ENCODE measurements at places on chromosomes 6 and 20.
A peak's percentile ranks its signal among the peaks of the same experiment; 100 is the strongest.

GRCh38 chr6:100846276-100846675 is 34.9 kb downstream of the ASCC3 start:
- no peak for DNase-seq

- no peak for DNase-seq
These were observed 695.4 kb downstream of the PTPRT start for GRCh38 chr20:42494290-42494689.

- no peak for DNase-seq
These were observed 159.4 kb upstream of the CITED2 start for GRCh38 chr6:139533573-139534471.

- no peak for DNase-seq
These were observed 146.9 kb downstream of the MACROD2 start for GRCh38 chr20:14142171-14142570.

- DNase-seq = no peak
These were observed 598.9 kb downstream of the RFPL4B start for GRCh38 chr6:112946051-112946450.

GRCh38 chr20:14715400-14715799 is 378.0 kb upstream of the FLRT3 start:
- DNase-seq = no peak

- DNase-seq = no peak
These were observed 74.8 kb upstream of the TPD52L1 start for GRCh38 chr6:125078602-125079321.

- no peak for DNase-seq
These were observed 485.8 kb upstream of the CITED2 start for GRCh38 chr6:139860203-139860602.

GRCh38 chr6:4909063-4909706 is 94.7 kb downstream of the RPP40 start:
- DNase-seq = no peak

- DNase-seq = peak; percentile 50
These were observed 47.5 kb downstream of the DSTN start for GRCh38 chr20:17617212-17617867.

DNA sequence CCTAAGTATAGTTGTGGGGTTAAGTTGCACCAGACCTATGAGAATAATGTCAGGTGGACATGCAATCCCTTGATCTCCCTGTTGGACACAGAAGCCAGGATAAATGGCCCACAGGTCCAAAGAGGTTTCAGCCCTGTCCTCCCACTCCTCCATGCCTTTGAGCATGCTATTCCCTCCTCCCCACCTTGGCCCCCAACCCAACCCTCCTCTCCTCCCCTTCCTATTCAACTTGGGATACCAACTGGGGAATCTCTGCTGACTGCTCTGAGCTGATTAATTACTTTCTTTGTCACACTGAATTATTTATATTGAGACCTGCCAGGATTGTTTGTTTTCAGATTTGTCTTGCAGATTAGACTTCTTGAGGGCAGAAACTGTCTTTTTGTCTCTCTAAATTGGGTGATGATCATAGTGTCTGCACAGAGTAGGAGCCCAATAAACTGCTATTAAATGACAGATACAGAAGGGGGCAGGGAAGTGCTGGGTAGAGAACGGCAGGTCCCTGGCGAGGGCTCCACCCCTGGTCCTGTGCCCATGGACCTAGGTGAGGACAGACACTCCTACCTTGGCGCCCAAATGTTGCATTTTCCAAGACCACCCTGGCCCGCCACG is 120.9 kb downstream of the UNC5CL start:
- DNase-seq = no peak

GRCh38 chr6:160733050-160733646 is 31.1 kb downstream of the PLG start:
- no peak for DNase-seq

DNA sequence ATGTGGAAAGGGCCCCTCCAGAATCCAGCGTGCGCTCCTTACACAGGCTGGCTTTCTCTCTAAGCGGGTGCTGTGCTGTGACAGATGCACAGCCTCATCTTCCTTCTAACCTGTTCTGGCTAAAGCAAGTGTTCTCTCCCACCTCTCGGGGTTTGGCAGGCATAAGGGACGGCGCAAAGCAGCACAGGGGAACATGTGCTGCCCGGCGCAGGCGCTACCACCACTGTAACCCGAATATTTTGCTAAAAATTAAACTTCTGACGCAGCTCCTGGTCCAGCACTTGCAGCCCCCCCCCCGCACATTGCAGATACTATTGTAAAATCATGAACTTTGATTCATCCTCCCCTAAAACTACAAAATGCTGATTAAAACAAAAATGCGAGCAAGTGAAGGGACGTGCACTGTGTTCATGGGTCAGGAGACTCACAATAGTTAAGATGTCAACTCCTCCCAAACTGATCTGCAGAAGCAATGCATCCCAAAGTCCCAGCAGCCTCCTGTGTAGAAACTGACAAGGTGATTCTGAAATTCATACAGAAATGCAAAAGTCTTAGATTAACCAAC is 43.0 kb downstream of the TAF4 start:
- DNase-seq = no peak

DNA sequence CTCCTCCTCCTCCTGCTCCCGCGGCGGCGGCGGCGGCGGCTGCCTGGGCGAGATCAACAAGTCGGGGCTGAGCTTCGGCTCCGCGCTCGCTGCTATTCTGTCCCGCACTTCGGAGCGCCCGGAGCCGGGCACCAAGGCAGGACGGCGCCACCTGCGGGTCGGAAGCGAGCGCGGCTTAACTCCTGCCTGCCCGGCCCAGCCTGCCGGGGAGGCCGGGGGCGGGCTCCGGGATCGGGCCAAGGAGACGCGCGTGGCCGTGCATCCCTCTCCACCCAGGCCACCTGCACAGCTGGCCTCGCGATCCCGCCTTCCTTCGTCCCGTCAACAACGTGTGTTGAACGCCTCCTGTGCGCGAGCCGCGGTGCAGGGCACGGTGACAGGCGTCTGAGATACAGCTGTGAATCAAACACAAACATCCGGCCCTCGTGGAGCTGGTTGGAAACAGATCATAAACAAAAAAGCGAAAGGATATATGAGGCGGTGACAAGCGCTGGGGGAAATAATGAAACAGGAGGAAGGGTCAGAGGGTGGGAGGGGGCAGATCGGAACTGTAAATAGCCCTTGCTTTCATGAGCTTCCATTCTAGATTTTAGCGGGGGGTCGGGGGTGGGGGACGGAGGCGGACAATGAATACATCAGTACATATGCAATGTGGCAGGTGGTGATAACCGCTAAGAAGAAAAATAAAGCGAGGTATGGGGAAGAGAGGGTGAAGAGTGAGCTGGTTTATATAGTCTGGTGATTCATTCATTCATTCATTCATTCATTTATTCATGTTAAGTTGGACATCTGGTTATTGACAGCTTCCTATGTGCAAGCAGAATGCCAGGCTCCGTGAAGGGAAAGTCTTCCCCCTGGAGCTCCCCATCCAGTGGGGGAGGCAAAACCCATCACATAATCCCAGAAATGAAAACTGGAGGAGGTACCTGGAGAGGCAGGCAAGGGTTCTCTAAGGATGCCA is 2.0 kb upstream of the KCNB1 start:
- DNase-seq = peak; percentile 51

- DNase-seq = no peak
These were observed 43.4 kb downstream of the ENPP1 start for GRCh38 chr6:131851049-131851769.

DNA sequence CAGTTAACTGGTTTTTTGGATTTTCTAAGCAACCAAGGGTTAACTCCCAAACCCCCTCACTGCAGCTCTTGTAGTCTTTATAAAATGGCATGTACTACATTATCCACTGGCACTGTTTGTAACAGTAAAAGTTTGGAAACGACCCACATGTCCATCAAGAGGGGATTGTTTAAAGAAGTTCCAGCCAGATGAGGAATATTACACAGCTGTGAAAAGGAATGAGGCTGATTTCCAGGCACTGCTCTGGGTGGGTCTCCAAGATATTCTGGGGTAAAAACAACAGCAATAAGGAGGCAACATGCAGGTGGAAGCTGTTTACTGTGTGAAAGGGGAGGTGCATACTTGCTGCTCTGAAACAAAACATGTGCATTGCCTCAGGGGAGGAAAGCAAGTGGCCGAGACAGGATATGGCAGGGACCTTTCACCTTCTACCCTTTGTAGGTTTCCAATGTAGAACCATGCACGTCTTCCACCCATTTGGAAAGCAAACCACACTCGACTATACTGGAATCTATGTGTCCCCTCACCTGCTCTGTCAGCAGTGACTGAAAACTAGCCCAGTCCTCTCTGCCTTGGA is 51.9 kb downstream of the GRM4 start:
- no peak for DNase-seq

- DNase-seq = no peak
These were observed 74.4 kb upstream of the SAMD5 start for GRCh38 chr6:147434076-147434475.

GRCh38 chr6:151387175-151387970 is 4.0 kb downstream of the ZBTB2 start:
- no peak for DNase-seq

- DNase-seq = no peak
These were observed 155.5 kb downstream of the GJA1 start for GRCh38 chr6:121590916-121591315.

DNA sequence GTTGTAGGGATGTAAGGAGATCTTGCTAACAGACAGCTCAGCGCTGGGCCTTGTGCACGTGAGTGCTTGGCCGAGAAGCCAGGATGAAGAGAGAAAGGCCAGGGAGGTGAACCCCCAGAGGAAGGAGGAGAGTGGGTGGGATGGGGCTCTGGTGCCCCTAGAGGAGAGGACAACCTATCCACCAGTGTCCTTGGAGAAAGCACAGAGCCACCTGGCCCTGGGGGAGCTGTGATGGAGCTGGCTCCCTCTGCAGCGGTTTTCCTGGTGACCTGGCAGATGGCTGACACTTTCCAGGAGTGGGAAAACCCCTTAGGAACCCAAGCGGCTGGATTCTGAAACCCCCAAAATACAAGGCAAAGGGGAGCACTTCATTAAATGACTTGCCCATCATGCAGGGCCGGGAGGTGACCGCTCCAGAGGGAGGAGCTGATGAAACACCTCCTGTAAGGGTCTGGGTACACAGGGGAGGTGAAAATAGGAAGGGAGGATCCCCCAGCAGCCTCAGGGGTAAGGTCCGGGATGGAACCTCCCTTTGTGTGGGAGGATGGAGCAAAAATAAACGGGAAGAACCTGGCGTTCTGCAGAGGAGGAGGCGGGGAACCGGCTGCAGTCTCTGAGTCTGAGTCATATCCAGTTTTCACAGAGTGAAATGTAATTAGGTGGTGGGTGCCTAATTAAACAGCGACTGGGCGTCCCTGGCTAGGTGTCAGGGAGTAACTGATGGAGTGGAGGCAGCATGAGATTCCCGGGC is 80.4 kb downstream of the SULF2 start:
- DNase-seq = no peak

DNA sequence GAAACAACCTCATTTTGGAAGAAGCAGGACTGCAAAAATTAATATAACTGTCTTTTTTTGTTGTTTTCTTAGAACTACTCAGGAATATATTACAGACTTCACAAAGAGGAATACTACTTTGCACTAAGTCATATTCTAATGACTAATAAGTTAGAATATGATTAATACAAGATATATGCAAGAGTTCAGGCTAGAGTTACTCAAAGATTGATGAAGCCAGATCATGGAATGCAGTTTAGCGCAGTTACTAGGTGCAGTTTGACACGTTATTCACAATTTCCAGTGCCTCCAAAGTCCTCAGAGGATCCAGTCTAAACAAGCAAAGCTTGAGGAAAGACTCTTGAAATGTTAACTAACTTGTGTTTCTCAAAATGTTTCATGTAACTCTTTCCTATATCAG is 1.2 kb upstream of the MYCT1 start:
- no peak for DNase-seq

DNA sequence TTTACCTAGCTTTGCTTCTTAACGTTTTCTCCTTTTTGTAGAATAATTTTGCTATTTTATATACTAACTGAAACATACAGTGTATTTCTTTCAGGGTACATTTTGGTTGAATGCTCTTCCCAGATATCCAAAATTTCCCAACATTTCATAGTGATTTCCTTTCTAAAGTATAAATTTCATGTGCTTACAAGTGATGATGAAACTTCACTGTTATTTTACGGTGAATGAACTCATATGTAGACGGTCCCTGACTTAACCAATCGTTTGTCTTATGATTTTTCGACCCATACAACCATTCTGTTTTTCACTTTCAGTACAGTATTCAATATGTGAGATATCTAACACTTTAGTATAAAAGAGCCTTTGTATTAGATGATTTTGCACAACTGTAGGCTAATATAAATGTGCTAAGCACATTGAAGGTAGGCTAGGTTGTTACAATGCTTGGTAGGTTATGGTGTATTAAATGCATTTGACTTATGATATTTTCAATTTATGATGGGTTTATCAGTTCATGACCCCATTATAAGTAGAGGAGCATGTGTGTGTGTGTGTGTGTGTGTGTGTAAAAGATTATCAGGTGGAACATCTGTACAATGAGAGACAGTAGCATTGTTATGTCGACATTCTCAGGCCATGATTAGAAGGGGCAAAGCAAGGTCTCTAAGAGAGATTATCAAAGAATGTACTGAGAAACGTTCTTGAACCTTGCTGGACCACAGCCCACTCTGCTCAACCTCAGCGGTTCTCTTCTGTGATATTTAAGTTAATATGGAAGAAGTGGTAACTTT is 20.9 kb downstream of the HIVEP1 start:
- no peak for DNase-seq

DNA sequence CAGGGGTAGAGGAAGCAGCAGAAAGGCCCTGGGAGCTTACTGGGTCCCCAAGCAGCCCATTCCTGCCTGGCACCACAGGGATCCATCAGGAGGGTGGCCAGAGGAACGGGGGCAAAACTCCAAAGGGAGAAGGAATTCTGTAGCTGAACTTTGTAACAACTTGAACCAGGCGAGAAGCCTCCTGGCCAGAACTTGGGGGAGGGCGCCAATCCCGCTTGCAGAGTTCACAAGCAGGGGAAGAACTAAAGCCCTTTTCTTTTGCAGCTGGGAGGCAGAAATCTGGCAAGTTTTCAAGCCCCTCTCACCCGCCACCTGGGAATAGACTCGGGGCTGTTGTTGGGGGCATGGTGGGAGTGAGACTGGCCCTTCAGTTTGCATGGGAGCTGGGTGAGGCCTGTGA is 189.1 kb downstream of the PHF3 start:
- DNase-seq = no peak

GRCh38 chr6:34516391-34517324 is 39.5 kb downstream of the SPDEF start:
- no peak for DNase-seq

DNA sequence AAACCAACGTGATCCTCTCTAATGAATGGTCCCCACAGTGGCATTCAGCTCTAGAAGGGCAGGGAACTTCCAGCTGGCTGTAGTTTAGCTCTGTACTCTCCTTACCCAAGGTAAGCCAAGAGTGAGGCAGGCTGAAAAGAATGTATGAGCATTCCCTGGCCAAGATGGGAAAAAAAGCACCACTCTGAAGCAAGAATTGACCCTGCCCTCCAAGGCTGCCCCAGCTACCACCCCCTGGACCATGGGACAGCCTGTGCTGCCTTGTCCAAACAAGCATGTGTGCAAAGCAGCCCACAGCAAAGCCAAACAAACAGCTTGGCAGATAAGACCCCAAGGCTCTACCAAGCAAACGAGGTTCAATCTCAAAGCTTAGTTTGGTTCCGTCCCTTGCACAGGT is 73.9 kb downstream of the GFOD1 start:
- DNase-seq = no peak

- no peak for DNase-seq
These were observed 43.2 kb upstream of the TXNDC5 start for GRCh38 chr6:7953753-7954152.

All from activated CD8-positive, alpha-beta memory T cell treated with anti-CD3 and anti-CD28 coated beads, Interleukin-2, amount 50 U/mL, for 4 hours (primary cell).